ENCODE measurements at places on chromosomes 7 and 10.

DNA sequence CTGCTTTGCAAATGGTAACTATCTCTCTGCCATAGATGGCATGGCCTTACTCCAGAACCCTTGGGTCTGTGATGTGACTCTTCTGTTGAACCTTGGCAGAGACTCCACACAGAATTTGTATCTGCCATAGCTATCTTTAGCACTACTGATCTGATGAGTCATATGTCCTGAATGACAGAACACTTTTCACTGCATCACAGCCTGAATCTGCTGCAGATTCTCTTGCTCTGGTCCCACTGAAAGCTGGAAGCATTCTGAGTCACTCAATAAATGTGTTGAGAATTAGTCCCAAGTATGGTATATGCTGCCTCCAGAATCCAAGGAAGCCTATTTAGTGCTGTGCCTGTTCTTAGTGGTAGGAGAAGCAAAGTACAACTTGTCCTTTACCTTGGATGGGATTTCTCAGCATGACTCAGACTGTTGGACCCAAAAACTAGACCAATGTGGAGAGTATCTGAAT is 39.5 kb upstream of the ANKRD1 start:
- no peak for DNase-seq

GRCh38 chr10:3570855-3571266 is 214.1 kb downstream of the KLF6 start:
- no peak for DNase-seq

DNA sequence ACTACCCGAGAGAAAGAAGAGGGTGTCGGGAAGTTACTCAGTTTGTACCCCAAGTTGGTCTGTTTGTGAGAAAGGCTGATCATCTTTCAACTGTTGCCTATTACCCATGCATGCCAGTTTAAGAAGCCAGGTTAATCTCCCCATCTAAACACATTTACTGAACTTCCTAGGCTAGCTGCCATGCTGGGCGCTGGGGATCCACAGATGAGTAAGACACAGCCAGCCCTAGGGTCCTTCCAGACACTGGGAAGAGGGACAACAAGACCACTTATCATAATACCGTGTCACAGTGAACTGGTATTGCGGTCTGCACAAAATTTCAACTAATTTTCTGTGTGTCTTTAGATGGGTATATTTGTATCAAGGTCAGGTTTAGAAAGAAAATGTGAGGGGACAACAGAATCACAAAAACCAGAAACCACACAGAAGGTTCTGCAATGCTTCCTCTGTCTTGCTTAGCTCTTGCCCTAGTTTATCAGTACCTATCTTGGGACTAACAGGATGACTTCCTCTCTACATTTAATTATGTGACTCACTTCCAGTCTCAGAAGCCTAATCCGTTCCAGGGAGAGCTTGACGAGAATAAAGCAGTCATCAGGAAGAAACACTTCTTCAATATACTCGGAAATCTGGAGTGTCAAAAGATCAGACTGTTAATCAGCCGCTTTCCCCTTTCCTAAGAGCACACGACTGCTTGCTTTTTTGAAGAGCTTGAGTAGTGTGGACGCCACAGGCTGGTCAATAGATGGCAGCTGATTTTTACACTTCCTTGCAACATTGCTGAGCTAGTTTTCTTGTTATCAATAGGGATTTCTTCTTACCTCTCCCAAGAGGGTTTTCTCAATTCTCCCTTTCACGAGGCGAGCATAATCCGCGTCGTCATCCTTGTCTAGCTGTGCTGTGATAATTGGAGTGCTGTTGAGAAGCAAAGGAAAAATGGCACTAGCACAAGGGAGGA is 45.7 kb downstream of the POLR3A start:
- no peak for DNase-seq

GRCh38 chr7:151481650-151482505 is 37.8 kb downstream of the RHEB start:
- no peak for DNase-seq

DNA sequence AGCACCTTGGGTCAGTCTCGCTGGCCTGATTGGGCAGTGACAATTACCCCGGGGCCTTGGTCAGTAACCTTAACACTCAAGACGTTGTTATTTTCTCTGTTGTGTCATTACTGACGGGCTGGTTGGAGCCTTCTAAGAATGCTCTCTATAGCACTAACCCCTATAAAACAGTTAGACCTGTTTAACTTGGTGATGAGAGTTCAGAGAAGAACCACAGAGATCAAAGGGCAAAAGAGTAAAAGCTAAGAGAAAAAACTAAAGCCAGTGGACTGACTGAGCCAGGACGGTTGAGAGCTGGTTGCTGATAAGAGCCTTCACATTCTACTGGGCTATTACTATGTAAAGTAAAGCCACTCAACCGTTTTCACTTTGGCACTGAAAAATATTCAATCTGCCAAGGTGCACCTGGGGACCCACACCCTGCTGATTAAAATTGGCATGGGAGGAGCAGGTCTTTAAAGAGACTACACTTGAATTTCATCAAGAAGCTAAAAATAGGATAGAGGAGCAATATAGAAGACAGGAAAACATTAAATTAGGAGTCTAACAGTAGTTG is 13.6 kb upstream of the ITGB1 start:
- DNase-seq, result no peak

GRCh38 chr7:104093127-104093526 is 103.7 kb upstream of the RELN start:
- DNase-seq, result no peak

Measured in esophagus squamous epithelium (tissue), 5 donors.